ENCODE measurements at places on chromosomes 6 and 20.

DNA sequence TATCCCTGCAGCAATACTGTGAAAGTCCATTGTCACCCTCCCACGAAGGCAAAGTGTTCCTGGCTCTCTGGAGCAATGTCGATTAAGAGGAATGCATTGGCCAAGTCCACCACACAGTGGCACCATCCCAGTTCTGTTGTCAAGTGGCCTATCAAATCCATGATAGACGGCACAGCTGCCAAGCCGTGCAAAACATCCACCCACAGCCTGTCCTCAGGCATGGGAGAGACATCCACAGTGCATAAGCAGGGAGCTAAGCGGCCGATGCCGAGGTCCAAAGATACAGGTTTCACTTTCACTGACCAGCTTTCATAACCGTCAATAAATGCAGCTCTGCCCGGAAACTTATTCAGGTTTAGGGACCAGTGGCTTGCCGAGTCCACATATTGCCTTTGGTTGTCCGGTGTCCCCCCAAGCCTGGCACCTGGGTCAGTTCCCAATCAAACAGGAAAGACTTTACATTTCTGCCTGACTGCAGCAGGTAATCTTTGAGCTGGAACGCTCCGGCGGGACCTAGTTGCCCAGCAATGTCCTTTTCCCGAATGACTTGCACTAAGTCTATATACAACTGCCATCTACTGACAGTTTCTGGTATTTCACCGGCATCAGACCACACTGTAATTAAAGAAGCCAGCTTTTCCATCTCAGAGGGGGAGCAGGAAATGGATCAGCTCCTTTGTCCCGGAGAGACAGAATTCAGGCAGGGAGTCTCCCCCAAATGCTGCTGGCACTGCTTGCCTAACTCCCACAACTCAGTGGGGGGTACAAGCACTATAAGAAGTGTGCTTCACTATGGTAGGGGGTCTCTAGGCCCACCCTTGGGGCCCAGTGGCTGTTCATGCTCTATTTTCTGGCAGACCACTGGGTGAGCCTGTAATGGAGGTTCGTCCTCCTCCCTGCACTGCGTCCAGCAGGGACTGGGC is 6.3 kb downstream of the ZKSCAN3 start:
- peak; percentile 87 for DNase-seq

- no peak for DNase-seq
Measured at GRCh38 chr6:128963561-128963960, 80.6 kb downstream of the LAMA2 start.

- peak; percentile 67 for DNase-seq
Measured at GRCh38 chr20:16476032-16476431, 97.2 kb downstream of the KIF16B start.

DNA sequence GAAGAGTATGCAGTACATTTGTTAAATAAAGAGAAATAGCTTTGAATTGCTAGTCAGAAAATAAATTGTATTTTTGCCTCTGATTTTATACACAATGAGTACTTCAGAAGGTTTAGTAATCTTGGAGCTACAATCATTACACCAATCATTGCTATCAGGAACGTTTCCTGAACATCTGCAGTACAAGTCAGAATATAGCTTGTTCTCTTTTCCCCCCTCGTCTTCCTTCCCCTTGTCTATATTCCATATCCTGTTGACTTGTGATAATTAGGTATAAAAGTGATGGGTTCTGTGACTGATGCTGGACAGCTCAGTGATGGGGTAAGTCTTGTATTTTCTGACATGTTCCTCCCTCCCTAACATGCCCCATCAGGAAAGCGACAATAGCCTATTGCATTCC is 94.0 kb downstream of the AHI1 start:
- DNase-seq = no peak

DNA sequence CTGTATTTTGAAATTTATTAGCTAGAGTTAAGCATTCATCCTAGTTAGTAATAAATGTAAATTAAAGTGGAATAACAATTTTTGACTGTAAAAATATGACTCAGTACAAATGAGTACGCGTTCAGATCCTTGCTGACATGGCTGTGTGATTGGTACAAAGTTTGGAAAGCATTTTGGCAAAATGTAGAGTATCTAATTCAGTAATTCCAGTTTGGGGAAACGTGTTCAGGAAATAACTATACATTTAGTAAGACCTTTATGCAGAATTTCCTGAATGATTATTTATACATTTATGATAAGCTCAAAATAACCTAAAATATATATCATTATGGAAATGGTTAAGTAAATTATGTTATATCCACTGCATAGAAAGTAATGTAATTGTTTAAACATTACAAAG is 8.0 kb downstream of the VTA1 start:
- no peak for DNase-seq

- no peak for DNase-seq
Measured at GRCh38 chr20:57212534-57213276, 53.7 kb downstream of the BMP7 start.

- no peak for DNase-seq
Measured at GRCh38 chr20:8646716-8647115, 422.2 kb upstream of the PLCB4 start.

DNA sequence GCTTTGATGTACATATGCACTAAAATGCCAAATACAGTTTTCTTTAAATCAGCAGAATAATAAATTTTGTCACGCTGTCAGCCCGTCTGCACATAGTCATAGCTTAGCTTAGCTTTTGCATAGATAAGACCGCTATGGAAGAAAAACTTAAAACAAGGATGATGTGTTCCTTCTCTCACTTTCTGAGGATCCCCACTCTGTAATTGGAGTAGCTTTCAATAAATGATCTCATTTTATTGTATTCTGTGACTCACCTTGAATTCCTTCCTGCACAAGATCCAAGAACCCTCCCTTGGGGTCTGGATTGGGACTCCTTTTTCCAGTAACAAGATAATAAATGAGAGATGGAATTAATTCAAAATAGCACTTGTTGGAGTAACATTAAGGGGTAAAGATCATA is 186.2 kb downstream of the CDH26 start:
- DNase-seq = no peak

DNA sequence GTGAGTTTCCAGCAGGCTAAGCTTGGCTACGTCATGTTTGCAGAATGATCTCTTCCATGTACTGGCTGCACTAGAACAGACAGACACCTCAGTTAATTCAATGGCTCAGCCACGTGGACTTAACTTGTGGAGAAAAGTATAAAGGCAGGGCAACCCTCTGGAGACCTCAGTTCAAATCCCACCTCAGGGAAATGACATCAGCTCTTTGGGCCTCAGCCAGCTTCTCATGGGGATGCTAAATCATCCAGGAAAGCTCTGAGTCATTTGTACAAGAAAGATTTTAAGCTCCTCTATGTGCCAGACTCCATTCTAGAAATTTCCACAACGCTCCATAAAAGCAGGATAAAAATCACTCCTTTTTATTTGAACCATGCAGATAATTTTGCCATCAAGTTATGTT is 128.5 kb upstream of the SALL4 start:
- no peak for DNase-seq

GRCh38 chr6:134307870-134308269 is 10.0 kb downstream of the SGK1 start:
- DNase-seq = no peak

DNA sequence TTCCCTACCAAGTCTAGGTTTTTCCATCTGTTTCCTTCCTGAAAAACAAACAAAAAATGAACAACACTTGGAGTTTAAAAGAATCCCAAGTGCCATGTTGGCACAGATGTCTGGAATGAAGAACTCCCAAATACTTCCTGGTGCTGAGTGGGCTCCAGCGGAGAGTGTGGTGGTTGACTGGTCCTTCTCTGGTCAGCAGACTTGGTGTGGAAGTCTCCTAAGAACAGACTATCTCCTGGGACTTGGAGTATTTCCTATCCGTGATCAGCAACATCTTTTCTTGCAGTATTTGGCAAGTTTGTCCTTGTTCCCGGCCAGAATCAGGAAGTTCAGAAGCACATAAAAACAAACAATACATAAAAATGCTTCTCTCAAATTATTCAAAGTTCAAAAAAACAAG is 154.1 kb downstream of the MTFR2 start:
- no peak for DNase-seq

DNA sequence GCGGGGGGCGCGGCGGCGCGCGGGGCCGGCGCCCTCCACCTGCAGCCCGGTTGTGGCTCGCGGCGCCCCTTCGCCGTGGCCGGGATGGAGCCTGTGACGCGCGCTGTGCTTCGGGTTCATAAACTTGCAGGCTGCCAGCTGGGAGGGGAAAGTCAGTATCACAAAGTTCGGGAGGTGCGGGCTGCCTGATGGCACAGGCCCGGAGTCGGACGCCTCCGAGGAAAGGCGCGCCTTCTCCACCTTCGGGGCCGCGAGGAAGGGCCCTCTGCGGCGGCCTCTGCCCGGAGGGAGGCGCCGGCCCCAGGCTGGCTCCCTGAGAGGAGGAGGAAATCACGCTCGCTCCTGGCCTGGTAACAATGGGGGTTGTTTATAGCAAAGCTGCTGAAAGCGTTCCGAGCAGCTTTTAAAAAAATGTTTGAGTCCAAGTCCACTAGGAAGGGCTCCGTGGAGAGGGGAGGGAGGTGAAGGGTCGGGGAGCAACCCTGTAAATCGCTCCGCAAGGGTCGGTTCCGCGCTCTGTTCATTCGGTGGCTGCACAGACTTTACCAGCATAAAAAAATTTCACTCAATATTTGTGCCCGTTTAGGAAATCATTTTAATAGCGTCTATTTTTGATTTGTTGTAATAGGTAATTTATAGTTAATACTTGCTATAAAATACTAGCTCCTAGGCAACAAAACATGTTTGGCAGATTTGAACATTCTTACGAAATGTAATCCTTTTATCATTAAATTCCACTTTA is 1.0 kb downstream of the AFDN start:
- DNase-seq = no peak

DNA sequence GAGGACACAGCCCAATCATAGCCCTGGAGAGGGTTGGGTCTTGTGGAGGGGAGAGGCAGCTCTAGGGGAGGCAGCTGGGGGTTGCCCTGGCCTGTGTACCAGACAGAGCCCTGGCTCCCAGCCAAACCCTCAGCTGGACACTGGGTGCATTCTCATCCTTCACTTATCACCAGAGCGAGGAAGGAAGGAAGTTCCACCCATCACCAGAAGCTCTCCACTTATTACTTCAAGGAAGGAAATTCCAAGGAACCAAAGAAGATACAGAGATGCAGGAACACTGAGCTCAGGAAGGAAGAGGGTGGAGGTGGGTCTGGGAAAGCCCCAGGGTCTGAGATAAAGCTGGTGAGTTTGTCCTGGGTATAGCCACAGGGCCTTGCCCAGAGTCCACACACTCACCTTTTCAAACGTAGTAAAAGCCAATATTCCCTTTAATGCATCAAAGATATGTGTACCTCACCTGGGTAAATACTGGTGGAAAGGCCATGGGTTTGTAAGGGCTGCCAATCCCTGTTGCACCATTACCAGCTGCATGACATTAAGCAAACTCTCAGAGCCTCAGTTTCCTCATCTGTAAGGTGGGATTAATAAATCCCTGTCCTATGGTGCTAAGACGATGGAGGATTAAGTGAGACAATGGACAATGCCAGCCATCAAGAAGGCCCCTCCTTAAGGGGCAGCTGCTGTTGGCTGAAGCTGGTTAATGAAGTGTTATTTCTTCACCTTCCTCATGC is 109.7 kb upstream of the NAA20 start:
- no peak for DNase-seq

DNA sequence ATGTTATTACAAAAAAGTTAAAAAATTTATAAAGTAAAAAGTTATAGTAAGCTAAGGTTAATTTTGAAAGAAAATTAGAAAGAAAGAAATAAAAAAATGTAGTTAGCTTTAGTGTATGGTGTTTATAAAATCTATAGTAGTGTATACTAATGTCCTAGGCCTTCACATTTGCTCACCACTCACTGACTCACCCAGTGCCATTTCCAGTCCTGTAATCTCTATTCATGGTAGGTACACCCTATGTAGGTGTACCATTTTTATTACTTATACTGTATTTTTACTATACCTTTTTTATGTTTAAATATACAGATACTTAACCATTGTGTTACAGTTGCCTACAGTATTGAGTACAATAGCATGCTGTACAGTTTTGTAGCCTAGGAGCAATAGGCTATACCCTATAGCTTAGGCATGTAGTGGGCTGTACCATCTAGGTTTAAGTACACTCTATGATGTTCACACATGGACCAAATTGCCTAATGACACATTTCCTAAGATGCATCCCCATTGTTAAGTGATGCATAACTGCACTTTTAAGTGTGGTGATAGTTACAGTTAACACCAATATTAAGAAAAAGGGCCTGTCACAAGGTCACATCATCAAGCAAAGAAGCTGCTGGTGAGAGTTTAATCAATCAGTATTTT is 8.0 kb downstream of the CD2AP start:
- no peak for DNase-seq

DNA sequence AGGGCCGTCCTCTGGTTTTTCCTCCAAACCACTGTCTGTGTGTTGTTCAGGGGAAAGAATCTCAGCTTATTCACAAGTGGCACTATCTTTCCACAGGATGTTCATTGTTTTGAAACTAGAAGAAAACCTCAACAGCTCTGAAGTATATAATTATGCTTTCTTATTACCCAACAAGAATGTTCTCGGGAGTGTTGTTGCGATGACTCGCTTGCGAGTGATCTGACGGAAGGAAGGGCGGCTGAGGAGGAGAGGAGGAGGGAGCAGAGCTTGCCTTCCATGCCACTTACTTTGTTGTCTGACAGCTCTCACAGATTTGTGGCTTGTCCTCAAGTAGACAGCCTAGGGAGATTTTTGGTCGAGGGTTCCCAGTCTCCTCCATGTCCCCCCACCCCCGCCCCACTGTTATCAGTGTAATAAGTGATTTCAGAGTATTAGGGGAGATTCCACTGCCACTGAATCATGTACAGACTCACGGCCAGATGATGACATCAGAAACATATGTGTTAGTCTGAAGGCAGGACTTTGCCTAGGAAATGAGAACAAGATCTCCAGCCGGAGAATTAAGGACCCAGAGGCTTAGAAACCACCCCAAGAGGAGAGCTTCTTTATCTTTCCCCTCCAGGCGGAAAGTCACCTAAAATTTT is 80.7 kb upstream of the CCN6 start:
- peak; percentile 83 for DNase-seq

GRCh38 chr20:44572551-44573500 is 9.6 kb upstream of the PKIG start:
- DNase-seq = no peak

DNA sequence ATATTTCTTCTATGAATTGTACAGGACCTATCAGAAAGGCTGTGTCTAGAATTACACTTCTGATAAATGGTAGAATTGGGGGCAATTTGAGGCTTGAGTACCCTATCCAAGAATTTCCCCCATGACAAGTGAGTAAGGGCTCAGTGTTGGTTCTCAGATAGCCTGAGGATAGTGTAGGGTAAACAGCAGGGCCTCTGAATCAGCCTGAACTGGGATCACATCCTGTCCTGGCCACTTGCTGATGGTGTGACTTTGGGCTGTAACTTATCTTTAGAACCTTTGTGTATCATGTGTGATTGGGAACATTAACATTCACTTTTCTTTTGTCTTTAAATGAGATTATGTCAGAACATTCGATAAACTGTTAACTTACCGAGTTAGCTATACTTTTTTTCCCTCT is 151.0 kb downstream of the CLIC5 start:
- DNase-seq = no peak

- DNase-seq = no peak
Measured at GRCh38 chr6:42255050-42255449, 37.4 kb upstream of the MRPS10 start.

DNA sequence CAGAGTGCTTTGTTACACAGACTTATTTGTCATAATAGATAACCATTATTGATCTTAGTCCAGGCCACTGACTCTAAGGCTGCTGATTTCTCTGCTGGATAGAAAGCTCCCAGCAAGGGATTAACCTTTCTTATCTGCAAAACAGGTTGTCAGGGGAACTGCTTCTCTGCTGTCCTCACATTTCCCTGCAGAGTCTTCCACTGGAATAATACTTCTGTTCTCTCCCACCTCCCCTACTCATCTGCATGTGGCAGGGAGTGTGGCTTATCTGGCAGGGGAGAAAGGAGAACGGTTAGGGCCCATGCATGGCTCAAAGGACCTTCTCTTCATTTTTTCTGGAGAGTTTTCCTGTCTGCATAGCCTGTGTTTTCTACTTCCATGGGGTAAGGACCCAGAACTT is 86.2 kb downstream of the LAMP5 start:
- no peak for DNase-seq

Data from inflammatory macrophage (primary cell).